ENCODE measurements at places on chromosomes 1 and 21.

DNA sequence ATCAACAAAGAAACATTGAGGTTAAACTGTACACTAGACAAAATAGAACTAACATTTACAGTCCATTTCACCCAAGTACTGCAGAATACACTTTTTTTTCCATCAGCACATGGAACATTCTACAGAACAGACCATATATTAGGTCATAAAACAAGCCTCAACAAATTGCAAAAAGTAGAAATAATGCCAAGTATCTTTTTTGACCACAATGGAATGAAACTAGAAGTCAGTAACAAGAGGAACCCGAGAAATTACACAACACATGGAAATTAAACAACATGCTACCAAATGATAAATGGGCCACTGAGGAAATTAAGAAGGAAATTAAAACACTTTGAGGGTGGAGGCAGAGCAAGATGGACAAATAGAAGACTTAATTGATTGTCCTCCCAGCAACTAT lies 8.4 kb upstream of the C1orf185 start:
- DNase-seq: no peak

DNA sequence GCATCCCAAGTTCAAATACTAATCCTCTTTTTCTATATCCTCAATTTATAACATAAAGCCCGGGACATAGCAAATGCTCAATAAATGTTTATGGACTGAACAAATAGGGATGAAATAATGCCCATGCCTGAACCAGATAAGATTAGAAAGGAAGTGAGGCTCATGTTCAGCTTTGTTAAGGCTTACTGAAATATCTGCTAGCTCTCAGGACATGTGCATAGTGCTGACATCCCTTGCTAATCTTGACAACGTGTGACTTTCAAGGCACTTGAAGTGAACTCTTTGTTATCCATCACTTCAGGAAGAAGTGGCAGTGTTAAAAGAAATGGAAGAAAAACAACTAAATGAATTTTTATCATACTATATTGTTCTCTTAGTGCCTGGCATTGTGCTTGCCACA lies 260.3 kb upstream of the SGIP1 start:
- no peak for DNase-seq

DNA sequence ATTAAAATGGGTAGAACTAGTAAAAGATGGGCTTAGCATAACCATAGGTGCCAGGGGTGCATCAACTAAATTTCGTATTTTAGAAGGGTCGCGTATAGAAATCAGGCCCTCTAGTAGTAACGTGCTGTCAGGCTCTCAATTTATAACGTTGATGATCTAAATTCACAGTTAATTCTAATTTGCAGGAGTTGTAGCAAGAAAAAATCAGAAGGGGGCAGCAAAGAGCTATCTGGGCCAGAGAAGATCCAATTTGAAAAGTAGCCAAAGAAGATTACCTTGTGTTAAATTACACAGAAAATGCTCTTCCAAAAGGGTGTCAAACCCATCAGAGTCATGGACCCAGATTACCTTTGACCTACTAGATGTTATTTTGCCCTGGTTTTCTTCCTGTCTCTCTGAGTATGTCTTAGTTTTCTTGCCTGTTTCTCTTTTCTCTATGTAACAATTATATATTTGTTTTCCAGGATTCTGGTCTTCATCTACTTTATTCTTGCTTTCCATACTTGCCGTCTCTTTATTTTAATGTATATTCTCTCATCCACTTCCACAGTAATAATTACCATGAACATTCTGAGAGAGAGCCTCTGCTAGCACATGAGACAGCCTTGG lies 1030.9 kb downstream of the AMY1C start:
- DNase-seq: no peak

GRCh38 chr1:53550201-53550741 lies 91.1 kb downstream of the DMRTB1 start:
- DNase-seq: no peak

DNA sequence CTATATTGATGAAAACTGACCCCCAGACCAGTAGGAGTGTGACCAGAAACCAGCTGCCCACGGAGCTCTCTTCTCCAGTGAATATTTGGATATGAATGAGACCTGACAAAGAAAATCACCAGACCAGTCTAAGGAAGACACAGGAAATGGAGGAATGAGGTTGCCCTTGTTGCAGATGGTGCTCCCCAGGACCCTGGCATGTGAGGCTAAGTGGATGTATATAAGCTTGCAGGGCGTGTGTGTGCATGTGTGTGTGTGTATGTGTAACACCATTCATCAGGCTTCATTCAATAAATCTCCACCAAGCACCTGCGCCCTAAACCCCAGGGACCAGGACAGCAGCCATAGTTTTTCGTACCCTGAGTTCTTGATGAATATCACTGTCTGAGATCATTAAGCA lies 14.4 kb downstream of the PHLDA3 start:
- DNase-seq: no peak

GRCh38 chr1:29673669-29674626 lies 437.6 kb downstream of the PTPRU start:
- DNase-seq: no peak

- DNase-seq: no peak
Observed at GRCh38 chr1:96352733-96353132, 368.9 kb upstream of the PTBP2 start.

DNA sequence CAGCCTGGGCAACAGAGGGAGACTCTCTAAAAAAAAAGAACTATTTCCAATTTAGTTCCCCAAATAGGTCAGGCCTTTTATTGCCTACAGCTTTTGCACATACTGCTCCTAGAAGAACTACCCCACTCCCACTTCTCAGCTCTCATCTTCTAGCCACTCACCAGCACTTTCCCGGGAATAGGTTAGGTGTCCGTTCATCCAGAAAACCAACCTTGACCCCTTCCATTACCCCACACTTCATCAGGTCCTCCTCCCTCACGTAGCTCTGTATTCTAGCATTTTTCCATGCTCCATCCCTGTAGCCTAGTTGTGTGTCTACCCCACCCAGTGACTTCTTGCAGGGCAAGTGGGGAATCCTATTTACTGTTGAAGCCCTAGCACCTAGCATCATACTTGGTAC lies 42.6 kb downstream of the C8B start:
- DNase-seq: no peak

- no peak for DNase-seq
Observed at GRCh38 chr1:204341380-204341779, 18.3 kb downstream of the PLEKHA6 start.

- no peak for DNase-seq
Observed at GRCh38 chr1:201251411-201251810, 31.9 kb upstream of the PKP1 start.

DNA sequence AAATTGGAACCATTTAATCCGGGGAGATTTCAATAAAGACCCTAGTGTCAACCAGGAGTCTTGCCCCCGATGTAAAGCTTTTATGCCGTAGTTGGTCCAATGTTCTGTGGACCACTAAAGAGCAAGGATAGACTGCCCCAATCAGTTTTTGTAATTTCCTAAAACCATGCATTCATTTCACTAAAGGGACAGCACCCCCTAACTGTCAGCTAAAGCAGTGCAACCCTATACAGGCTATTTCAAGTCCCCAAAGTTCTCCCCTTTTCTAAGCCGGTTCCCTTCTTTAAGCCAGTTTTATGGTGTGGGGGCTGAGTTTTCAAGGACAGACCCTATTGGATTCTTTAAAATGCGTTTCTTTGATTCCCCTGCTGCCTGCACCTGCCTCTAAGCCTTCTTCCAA lies 12.7 kb upstream of the PDPN start:
- no peak for DNase-seq

DNA sequence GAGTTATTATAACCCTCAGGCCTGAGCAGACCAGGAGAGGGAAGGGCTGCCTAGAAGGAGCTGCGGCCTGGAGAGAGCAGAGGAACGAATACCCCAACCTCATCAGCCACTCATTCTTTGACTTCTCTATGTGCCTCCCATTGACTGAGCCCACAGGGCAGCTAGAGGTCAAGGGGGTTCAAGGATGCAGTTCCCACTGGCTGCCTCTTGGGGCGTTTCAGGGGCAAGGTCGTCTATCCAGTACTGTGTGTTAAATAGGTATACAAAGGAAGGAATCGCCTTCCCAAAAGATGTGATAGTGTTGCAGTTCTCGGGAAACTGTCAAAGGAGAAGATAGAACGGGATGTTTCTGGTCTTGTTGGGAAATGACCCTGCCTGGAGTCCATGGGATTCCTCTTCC lies 250.6 kb downstream of the PRDM2 start:
- no peak for DNase-seq

- no peak for DNase-seq
Observed at GRCh38 chr21:36791695-36792470, 93.0 kb downstream of the SIM2 start.

GRCh38 chr1:117094841-117095604 lies 26.5 kb downstream of the TRIM45 start:
- no peak for DNase-seq

DNA sequence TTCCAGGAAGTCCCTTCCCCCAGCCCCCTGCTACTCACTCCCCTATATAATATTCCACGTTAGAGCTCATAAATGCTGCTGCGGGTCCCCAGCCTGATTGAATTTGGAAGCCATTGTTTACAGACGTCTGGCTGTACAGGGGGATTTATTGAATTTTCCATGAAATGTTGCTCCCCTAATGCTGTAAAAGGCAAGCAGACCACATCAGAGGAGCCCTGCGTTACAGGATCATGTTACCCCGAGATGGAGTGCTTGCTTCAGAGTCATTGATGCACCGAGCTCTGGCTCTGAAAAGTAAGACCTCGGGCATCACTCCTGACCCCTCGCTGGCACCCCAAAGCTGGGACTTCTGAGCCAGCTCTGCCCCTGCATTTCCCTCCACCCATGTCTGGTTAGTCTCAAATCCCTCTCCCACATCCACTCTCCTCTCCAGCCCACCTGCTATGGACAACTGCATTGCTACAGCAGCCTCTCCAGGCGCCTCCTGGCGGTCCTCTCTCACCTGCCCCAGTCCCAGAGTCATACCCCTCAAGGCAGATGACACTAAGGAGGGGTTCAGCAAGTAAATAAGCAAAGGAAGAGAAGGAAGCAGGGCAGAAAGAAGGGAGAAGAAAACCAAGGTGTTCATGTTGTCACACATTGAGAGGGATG lies 127.8 kb downstream of the TMEM53 start:
- DNase-seq: no peak

DNA sequence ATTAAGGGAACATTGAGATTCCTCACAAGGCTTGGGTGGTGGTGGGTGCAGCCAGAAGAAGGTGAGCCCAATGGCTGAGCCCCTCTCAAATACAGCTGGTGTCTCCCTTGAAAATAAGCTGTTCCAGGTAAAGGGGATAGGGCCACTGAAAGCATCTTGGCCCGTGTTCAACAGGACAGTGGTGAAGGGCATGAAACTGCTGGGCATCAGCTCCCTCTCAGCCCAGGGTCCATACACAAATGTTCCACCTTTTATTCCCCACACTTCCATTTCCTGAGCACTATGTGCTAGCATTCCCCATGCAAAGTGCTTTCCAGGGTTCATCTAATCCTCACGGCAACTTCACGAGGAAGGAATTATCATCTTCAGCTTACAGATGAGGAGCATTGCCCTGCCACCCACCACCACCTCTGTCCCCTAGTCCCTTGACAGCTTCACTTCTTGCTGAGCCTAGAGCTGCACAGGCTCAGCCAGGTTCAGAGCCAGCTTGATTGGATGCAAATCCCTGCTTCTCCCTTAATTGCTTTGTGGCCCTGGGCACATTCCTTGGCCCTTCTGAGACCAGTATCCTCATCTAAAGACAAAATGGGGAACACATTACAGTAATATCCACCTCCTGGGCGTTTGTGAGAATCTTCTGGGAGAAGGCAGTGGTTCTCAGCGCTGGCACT lies 9.6 kb downstream of the TAGLN2 start:
- DNase-seq: no peak

GRCh38 chr1:43818691-43819090 lies 111.4 kb downstream of the ST3GAL3 start:
- no peak for DNase-seq

- no peak for DNase-seq
Observed at GRCh38 chr21:33244082-33244778, 14.5 kb downstream of the IFNAR2 start.

GRCh38 chr1:90475631-90476030 lies 241.5 kb downstream of the BARHL2 start:
- DNase-seq: no peak

DNA sequence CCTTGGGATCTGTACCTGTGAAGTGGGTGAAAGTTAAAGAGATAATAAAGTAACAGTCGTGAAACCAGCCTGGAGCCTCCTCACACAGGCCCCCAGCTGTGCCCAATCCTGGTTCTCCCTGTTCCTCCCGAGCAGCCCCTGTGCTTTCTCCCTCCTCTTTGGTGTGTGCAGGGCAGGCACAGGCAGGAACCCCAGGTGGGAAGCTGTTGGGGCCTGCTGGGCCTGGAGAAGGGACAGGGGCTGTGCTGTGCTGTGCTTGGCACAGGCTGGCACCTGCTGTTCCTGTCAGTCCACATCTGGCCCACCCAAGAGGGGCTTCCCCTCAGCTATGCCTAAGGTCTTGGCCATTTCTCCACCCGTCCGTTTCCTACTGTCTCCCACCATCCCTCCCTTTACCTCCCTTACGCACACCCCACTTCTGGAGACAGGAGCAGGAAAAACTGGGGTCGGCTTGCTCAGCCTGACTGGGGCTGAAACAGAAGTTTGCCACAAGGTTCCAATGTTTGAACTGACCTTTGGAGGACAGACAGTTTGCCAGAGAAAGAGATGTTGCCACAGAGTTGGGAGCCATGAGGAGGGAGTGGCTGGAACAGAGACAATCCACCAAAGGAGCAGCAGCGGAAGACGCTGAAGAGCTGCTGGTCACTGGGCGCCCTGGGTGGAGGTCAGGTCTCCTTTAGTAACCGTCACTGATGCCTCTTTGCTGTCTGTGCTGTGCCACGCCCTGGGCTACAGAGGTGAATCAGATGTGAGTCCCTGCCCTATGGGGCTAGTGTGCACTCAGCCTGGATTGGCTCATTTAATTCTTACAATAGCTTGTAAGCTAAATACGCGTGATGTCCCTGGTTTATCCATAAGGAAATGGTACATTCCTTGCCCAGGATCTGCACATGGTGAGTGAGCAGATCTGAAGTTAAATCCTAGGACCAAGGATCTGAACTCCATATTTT lies 18.8 kb upstream of the ARTN start:
- no peak for DNase-seq

DNA sequence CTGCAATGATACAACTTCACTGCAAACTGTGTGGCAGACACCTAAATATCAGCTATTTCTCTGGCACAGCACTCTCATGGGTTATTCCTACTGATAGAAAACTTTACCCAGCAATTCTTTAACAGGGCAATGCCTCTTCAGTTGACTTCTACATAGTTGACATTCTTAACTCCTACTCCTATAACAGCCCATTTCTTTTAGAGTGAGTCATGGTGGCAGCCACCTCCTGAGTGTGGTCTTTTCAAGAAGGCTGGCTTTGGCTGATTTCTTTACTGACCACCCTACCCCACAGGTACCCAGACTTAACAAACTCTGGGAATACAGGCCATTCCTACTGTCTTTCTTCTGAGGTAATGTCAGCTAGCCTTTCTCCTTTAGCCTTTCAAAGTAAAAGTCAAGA lies 805.8 kb upstream of the ADGRL2 start:
- DNase-seq: no peak
